Cerebellar nuclear complex (tissue), 1 donor: ENCODE measurements at places on chromosomes 7 and 10.

- DNase-seq: no peak
Measured at GRCh38 chr7:117875566-117875965, 2.3 kb upstream of the CTTNBP2 start.

- no peak for DNase-seq
Measured at GRCh38 chr10:18561861-18562551, 89.4 kb downstream of the NSUN6 start.

GRCh38 chr7:50217821-50218281, 86.7 kb upstream of the IKZF1 start:
- no peak for DNase-seq

DNA sequence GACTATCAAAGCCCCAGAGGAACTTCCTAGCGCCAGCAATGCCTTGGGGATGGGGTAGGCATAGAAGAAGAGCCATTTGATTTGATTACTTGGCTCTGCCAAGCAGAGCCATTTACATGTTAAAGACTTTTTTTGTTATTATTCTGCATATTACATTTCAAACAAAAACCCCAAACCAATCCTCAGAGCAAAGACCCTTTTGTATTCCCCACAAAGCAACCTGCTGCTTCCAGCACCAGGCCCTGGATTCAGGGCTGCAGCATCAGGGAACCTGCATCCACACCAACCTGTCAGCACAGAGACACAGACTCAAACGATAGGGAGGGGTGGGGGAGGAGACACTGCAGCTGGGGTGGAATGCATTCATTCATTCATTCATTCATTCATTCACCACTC, 73.2 kb downstream of the GRID1 start:
- DNase-seq: no peak

DNA sequence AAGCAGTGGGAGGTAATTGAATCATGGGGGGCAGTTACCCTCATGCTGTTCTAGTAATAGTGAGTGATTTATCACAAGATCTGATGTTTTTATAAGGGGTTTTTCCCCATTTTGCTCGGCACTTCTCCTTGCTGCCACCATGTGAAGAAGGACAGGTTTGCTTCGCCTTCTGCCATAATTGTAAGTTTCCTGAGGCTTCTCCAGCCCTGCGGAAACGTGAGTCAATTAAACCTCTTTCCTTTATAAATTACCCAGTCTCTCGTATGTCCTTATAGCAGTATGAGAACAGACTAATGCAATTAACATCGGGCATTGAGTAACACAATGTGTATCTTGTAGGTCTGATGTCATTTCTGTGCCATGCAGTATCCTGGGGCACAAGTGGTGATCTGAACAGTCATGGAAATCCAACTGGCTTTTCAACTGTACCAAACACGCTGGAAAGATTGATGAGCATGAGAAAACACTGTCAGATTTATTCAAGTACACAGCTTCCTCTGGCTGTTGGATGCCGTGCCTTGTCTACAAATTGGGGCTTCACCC, 208.6 kb upstream of the KIAA1217 start:
- no peak for DNase-seq

GRCh38 chr10:13743101-13743693, 156.4 kb downstream of the PRPF18 start:
- DNase-seq: no peak

DNA sequence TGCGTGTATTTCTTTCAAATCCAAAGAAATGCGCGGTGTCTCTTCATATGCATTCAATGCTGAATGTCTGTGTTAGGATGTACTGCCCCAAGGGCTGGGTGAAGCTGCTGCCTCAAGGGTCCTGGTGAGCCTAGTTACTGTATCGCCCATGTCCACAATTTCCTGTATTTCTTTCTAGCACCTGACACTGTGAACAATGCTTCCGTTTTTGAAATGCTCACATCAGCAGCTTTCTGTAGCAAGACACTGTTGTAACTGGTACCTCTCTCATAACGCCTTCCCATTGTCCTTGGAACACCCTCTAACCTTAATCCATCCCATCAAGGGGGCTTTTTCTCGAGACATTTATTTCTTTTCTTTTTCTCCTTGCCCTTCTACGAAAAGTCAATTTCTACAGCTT, 25.1 kb downstream of the NRP1 start:
- DNase-seq: no peak

- DNase-seq: no peak
Measured at GRCh38 chr10:124677749-124678556, 66.2 kb downstream of the FAM53B start.

- no peak for DNase-seq
Measured at GRCh38 chr7:123190109-123190831, 9.5 kb downstream of the SLC13A1 start.

- no peak for DNase-seq
Measured at GRCh38 chr10:83617172-83617571, 522.1 kb upstream of the GHITM start.

DNA sequence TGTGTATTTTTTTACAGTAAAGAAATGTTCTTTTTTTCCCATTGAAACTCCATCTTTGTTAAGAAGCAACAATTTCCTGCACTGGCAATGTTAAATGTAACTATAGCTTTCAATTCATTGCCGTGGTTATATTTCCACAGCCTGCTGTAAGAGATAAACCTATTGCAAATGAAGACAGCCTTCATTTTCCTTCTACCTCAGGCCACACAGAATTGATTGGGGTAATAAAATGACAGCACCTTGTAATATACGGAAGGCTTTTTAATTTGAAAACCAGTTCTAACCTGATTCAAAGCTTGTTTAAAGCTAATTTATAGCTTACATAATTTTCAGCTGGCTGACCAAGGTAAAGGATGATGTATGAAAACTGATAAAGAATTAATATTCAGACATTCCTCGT, 161.9 kb downstream of the PHF14 start:
- no peak for DNase-seq

DNA sequence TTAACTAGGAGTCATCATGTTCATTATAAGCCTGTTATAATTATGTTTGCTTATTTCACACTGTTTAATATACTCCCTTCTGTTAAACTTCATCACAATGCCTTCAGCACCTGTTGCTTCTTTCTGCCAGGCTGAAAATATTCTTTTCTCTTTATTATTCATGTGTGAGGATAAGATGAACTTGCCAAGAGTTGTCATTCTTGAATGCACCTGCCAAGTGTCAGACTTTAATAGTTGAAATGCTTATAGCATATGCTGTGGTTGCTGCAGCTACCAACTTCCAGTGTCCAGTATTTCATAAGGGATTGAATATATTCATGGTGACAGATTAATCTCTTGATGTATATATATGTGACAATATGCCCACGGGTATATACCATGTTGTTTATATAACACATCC, 339.2 kb upstream of the MEOX2 start:
- no peak for DNase-seq

GRCh38 chr10:116873134-116873533, 23.8 kb downstream of the ENO4 start:
- DNase-seq: no peak

GRCh38 chr10:3896161-3896560, 111.2 kb upstream of the KLF6 start:
- DNase-seq: no peak

GRCh38 chr10:105974803-105975456, 1189.6 kb downstream of the SORCS1 start:
- DNase-seq: no peak

- no peak for DNase-seq
Measured at GRCh38 chr10:131842351-131843088, 58.3 kb upstream of the PPP2R2D start.

DNA sequence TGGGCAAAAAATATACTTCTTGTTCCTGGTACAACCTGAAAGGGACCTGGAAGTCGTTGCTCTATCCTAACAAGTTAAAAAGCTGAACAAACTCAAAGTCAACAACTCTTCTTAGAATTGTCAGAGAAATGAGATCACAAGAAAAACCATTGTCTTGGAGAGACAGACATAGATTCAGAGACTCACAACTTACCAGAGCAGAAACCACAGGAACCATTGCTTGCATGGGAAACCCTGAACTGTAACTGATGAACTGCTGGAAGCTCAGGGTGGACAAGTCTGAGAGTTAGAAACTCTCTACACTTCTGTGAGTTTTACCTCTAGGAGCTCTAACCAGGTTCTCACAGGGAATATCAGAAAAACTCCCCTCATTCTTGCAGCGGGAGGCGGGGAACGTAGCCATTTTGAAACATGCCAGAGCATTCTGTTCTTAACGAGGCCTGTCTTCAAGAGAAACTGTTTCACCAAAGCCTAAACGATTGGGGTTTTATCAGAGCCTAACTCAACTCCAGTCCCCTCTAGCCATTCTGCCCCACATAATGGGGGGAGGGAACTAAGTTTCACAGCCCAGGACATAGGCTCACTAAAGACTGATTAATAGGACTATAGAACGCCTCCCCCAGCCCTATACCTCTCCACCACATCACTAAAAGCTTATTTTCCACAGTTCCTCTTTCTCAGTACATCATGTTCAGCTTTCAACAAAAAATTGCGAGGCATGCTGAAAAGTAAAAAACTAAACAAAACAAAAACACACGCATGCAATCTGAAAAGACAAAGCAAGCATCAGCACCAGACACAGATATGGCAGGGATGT, 12.0 kb upstream of the GSDME start:
- no peak for DNase-seq

DNA sequence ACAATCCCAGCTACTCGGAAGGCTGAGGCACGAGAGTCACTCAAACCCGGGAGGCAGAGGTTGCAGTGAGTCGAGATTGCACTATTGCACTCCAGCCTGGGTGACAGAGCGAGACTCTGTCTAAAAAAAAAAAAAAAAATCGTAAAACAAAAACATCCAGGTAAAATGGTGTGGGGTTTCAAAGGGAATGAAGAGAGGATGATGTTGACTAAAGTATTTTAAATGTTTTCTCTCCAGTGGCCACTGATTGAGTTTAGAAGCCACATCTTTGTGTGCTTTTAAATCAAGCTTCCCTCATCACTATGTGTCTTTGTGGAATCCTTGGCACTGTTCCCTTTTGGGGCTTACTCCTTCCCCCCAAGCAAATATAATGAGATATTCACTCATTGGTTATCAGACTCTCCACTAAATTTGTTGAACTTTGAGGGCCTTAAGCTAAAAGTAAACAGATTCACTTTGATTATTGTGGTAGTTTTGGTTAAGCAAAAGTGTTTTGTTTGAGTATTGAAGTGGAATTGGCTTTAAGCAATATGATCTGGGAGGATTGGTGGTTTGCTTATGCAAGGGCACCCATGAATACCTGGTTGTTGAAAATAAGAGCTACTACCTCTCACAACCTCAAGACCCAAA, 162.9 kb downstream of the CDK14 start:
- DNase-seq: no peak

DNA sequence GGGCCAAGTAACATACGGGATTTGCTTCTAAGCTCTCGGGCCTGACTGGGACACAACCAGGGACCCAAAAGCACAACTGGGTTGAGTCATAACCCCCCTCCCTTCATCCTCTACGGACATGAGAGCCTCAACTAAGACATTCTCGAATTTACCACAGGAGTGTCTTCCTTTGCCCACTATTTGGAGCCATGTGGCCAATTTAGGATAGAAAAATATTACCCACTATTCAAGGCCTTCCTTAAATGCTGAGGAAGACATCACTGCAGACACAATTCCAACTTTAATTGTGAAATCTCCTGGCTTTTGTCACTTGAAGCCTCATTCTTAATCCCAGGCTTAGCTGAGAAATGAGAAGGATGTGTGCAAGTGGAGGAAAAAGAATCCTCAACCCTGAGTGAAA, 11.8 kb downstream of the CTBP2 start:
- no peak for DNase-seq

- DNase-seq: no peak
Measured at GRCh38 chr10:86234541-86235270, 131.9 kb downstream of the GRID1 start.

GRCh38 chr7:19146699-19147098, 1.5 kb upstream of the FERD3L start:
- DNase-seq: no peak

- DNase-seq: no peak
Measured at GRCh38 chr10:18044976-18045720, 93.4 kb downstream of the SLC39A12 start.

DNA sequence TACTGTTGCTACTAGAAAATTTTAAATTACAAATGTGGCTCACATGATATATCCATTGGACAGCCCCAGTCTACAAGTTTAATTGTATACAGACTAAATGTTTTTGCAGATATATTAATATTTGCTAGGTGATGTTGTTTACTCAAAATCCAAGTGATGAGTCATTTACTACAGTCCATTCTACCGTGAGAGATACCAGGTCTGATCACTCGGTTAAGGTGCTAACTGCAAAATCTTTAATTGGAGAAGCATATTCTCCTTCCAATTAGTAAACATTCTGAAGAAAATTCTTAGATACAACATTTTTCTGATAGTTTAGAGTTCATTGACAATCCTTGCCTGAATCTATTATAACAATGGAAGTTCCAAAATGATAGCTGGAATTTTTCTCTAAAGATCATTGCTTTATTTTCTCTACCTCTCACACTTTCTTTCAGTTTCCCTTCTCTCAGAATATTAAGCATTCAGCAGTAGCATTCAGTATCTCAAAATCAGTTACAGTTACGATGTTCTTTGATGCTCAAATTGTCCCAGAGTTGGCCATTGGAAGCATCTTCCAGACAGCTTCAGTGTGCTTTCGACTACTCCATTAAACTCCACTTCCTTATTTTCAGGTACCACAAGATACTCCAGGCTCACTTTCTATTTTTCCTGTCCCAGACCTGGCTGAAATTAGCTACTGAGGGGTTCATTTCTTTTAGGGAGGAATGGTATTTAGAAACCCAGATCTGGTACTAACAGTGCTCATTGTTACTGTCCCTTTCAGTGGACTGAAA, 2.3 kb downstream of the ABCB1 start:
- no peak for DNase-seq

GRCh38 chr10:4296161-4296560, 511.2 kb upstream of the KLF6 start:
- DNase-seq: no peak

GRCh38 chr10:18607503-18608378, 43.6 kb downstream of the NSUN6 start:
- DNase-seq: no peak

- DNase-seq: no peak
Measured at GRCh38 chr10:90930070-90930837, 9.4 kb upstream of the ANKRD1 start.

DNA sequence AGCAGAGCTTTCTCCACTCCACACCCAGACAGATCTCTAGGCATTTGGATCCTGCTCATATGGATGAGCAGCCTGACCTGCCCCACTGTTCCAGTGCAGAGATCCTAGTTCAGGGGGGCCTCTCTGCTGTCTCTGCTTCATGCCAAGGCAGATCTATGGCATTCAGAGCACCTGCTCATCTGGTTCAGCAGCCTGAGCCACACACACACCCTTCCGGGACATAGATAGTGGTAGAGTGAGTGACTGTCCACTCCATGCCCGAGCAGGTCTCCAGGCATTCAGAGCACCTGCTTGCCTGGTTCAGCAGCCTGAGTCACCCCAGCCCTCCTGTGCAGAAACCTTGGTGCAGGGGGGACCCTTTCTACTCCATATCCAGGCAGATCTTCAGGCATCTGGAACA, 54.3 kb upstream of the ZNF800 start:
- DNase-seq: no peak
